ENCODE measurements at places on chromosomes 5 and 9.

- no peak for DNase-seq
These were observed 168.5 kb downstream of the HMHB1 start for GRCh38 chr5:143980506-143980905.

GRCh38 chr5:104702212-104702611 is 1139.6 kb upstream of the NUDT12 start:
- DNase-seq: no peak

GRCh38 chr5:154384480-154385235 is 61.1 kb upstream of the SAP30L start:
- DNase-seq: no peak

- no peak for DNase-seq
These were observed 1.3 kb upstream of the NNT start for GRCh38 chr5:43601454-43602260.

- no peak for DNase-seq
These were observed 26.1 kb upstream of the FCN1 start for GRCh38 chr9:134943836-134944235.

GRCh38 chr5:179128041-179128365 is 67.8 kb downstream of the ZNF354C start:
- DNase-seq: no peak

Data from stimulated activated CD8-positive, alpha-beta memory T cell treated with anti-CD3 and anti-CD28 coated beads, Interleukin-4, amount 100 ng/mL, for 4 hours (primary cell).